ENCODE measurements at places on chromosomes 3 and 15. TPM values are rescaled to one million over a fixed set of nuclear protein-coding genes. Genes with fewer than 3 reads are reported as not detected.

Gene ZNF80
- total RNA-seq, result not detected

Gene KLHL40
- not detected for total RNA-seq

Gene TMEM202
- not detected for total RNA-seq

Gene CCNB2
- 35.7 TPM for total RNA-seq

Gene EPHA3
- total RNA-seq, result 0.26 TPM

Gene GOLGA8G
- total RNA-seq, result not detected

Gene MAPKBP1
- total RNA-seq, result 17.1 TPM

Gene CHRD
- total RNA-seq, result 1.7 TPM

Gene ZNF662
- total RNA-seq, result 5.2 TPM

Gene GPR171
- total RNA-seq, result not detected

Gene GOLGA8J
- total RNA-seq, result 0.52 TPM

Gene GALNT15
- total RNA-seq, result 26.9 TPM

Gene EPB42
- not detected for total RNA-seq

Gene PPARG
- 3.1 TPM for total RNA-seq

Gene GABRB3
- 2.7 TPM for total RNA-seq

Gene RAF1
- 104 TPM for total RNA-seq

Gene PPP1R14D
- total RNA-seq, result not detected

Gene STXBP5L
- not detected for total RNA-seq

Gene GOLGA6D
- total RNA-seq, result not detected

Gene LARP6
- total RNA-seq, result 56.9 TPM

Gene NR1I2
- 0.13 TPM for total RNA-seq

Gene CLDN18
- under 0.01 TPM for total RNA-seq

Gene CKMT1A
- total RNA-seq, result not detected
